ENCODE measurements at places on chromosomes 1 and 21.

- no peak overlapping the region for H3K27ac ChIP-seq
- H3K4me3 ChIP-seq: no peak overlapping the region
- H3K4me1 ChIP-seq: no peaks in the 10 kb centered on the region
- H3K27me3 ChIP-seq: peaks cover 80% of the 10 kb centered on the region
- H3K36me3 ChIP-seq: no peaks in the 10 kb centered on the region
- DNase-seq: no peak
Observed at GRCh38 chr1:20385630-20386029, 95.0 kb downstream of the VWA5B1 start.

DNA sequence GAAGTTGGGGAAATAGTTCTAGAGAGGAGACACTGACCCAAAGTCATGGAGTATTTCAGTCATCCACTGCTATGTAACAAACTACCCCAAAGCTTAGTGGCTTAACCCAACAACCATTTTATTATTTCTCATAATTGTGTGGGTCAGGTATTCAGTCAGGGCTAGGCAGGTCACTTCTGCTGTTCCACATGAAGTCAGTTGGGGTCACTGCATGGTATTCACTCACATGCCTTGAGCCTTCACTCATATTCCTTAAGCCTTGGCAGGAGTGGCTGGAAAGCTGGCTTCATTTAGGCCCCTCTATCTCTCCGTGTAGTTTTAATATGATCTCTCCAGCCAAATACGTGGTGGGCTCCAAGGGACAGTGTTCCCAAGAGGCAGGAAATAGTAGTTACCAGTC is 17.5 kb upstream of the RNF11 start:
- H3K27me3 ChIP-seq: no peaks in the 10 kb centered on the region
- H3K27ac ChIP-seq: no peak overlapping the region
- no peaks in the 10 kb centered on the region for H3K36me3 ChIP-seq
- no peak overlapping the region for H3K4me3 ChIP-seq
- peaks cover 9% of the 10 kb centered on the region for H3K4me1 ChIP-seq
- DNase-seq: no peak

GRCh38 chr1:169696273-169697100 is 14.9 kb downstream of the SELL start:
- no peak overlapping the region for H3K27ac ChIP-seq
- H3K36me3 ChIP-seq: no peaks in the 10 kb centered on the region
- H3K4me1 ChIP-seq: no peaks in the 10 kb centered on the region
- H3K4me3 ChIP-seq: no peak overlapping the region

- no peaks in the 10 kb centered on the region for H3K36me3 ChIP-seq
- no peak overlapping the region for H3K27ac ChIP-seq
- H3K4me3 ChIP-seq: no peak overlapping the region
- no peaks in the 10 kb centered on the region for H3K4me1 ChIP-seq
Observed at GRCh38 chr1:165143437-165144065, 213.0 kb downstream of the LMX1A start.
